ENCODE measurements at places on chromosomes 16 and 17.

DNA sequence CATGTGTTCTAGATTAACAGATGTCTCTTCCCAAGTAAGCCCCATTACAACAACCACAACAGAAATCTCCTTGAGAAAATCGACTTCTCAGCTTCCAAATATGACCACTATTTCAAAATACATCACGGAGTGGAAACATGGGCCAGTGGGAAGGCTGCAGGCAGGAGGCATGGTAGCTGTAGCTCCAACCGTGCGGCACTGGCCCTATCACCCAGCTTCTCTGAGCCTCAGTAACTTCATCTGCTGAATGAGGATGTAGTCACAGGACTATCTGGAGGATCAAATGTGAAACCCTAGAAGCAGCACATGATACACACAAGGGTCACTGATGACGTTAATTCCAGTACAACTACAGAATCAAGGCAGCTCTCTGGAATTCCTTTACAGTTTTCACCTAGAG, 112.2 kb downstream of the VPS53 start:
- no peak for DNase-seq

DNA sequence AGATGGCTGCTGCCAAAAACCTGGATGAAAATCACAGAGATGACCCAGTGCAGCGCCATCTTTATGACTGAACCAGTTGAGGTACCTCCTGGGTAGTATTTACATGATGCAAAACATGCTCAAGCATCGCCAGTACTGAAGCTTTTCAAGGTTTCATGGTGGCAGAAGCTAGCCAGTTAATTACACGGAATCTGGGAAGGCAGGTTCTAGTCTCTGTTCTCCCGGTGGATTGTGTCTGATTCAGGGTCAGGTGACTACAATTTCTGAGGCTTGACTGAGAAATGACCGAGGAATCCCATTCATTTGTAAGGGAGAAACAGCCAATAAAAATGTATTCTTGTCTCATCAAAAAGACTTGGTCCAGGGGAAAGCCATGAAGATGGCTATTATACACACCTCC, 209.1 kb downstream of the SLC39A11 start:
- no peak for DNase-seq

DNA sequence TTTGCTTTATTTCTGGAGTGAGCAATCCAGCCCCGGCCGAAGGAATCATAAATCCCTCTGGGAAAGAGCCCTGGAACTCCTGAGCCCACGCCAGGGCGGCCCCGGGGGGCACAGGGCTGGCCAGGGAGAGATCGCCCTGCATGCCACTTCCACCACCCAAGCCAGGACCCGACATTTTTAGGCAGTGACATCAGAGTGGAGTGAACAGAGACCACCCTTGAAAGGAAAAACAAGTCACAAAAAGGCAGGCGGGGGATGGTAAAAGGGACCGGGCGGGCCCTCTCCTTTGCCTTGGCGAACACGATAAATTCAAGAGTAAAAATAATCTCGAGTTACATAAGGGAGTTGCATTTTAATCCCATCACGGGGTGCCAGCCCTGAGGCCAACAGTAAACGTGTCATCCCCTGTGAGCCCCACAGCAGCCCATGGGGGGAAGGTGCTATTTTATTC, 284.1 kb downstream of the C16orf95 start:
- DNase-seq = no peak

GRCh38 chr17:31310260-31310659, 3.6 kb downstream of the EVI2B start:
- no peak for DNase-seq

GRCh38 chr16:68660359-68660795, 15.3 kb downstream of the CDH3 start:
- DNase-seq = no peak

- no peak for DNase-seq
Measured at GRCh38 chr16:47284999-47285398, 141.3 kb upstream of the NETO2 start.

DNA sequence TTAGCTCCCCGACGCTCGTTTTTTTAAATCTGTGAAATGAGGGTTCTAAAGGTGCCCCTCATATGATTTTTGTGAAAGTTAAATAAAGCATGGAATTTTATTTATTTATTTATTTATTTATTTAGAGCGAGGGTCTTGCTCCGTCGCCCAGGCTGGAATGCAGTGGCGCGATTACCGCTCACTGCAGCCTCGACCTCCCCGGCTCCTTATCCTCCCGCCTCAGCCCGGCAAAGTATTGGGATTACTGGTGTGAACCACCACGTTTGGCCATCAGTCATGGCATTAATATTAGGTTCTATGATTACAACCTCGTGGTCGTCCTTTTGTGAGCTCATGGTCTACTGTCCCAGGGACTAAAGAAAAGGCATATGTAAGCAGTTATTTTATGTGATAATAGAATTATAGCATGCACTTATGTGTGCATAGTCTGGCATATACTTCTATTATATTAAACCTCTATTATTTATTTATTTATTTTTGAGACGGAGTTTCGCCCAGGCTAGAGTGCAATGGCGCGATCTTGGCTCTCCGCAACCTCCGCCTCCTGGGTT, 557 bp upstream of the LUC7L start:
- no peak for DNase-seq

- DNase-seq = no peak
Measured at GRCh38 chr16:69435977-69436820, 11.8 kb downstream of the CYB5B start.

- no peak for DNase-seq
Measured at GRCh38 chr17:9116311-9116835, 95.1 kb downstream of the NTN1 start.

DNA sequence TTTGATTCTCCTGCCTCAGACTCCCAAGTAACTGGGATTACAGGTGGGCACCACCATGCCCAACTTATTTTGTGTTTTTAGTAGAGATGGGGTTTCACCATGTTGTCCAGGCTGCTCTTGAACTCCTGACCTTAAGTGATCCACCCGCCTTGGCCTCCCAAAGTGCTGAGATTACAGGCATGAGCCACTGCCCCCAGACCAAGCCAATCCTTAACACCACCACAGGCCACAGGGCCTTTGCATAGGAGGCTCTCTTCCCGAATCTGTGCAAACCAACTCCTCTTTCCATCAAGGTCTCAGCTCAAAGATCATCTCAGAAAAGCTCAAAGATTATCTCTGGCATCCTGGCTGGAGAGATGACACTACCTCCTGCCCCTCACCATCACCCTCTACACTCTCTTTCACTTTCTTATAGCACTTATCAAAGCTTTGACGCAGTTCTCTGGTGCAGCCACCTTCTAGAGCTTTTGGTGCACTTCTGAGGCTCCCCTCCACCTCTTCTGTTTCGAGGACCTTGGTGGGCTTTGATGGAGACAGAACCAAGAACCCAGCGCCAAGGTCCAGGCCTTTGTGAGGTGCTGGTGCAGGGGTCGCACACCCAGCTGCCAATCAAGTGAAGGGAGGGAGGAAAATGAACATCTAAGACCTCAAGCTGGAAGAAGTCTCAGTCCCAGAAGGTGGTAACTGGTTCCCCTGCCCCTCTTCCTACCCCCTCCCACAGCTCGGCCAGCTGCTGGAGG, 23.2 kb upstream of the PHB1 start:
- DNase-seq = no peak

DNA sequence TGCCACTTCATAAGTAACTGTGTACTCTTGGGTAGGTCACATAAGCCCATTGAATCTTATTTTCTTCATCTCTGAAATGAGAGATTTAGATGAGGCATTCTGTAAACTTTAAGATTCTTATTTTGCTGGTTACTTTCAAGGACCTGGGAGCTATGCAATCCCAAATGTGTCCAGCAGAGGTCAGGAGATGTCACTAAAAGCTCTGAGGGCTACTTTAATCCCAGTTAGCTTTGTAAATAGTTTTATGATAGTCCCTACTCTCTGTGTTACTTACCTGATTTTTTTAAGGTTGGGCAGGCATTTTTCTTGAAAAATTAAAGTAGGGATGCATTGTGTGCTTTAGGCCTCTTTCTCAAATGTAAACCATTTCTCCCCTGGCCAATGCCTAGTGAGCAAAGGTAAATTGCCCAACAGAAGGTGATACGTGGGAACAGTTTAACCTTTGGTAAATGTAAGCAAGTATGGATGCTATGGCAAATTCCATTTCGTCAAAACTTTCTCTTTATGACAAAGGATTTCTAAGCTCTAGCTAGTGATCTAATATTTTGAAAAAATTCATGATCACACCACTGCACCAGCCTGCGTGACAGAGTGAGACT, 57.1 kb upstream of the WSB1 start:
- peak; percentile 76 for DNase-seq
